Cerebellar cortex (tissue), 1 donor: ENCODE measurements at places on chromosomes 4 and X.

GRCh38 chr4:145482209-145483037 is 770 bp downstream of the SMAD1 start:
- peak; percentile 58 for DNase-seq

DNA sequence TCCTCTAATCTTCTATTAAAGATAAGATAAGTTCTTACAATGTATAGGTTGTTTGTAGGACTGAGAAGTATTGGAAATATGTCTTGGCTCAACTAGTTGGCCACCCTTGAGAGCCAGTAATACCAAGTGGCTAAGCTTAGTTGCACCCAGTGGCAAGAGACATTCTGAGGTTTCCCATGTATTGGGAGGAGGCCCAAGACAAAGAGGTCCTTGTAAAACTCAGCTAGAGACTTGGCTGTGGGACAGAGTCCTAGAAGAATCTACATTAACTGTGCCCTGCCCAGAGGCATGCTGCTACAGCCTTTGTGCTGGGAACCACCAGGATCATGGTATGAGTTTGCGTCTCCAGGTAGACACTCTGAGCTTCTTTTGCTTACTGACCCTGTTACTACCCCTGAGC is 41.9 kb upstream of the SLC4A4 start:
- no peak for DNase-seq

DNA sequence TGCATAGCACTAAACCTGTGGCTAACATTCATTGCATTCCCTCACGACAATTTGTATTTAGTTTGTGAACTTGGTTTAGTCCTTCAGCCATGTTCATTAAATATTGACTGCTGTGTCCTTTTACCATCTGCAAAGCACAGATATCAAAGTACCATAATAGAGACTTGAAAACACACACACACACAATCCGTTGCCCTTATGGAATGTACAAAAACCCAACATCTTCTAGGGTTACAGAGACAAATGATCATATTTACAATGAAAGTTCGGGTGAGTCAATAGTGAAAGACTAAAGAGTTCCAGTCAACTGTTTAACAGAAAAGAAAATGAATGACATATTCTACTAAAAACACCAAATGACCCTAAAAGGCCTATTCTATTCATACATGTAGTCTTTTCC is 50.8 kb upstream of the TXK start:
- DNase-seq, result no peak

- no peak for DNase-seq
Measured at GRCh38 chrX:13570261-13570605, 832 bp downstream of the EGFL6 start.

- DNase-seq, result no peak
Measured at GRCh38 chr4:170623899-170624298, 534.1 kb upstream of the AADAT start.

DNA sequence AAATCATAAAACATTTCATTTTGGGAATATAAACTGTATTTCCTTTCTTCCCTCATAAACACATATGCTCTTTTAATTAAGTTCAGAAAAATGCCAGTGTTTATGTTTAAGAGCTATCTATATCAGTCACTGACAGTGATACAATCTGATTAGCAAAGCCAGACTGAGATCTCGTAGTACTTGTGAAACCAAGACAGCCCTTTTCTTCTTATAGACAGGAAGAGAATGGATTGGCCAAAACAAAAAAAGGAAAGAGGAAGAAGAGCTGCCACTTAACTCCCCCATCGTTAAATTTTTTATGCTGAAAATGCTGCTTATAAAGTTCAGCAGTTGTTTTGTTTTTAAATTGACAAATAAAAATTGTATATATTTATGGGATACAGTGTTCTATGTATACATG is 87.4 kb downstream of the PLAC1 start:
- no peak for DNase-seq

GRCh38 chr4:82043809-82044137 is 330.0 kb downstream of the HNRNPD start:
- DNase-seq, result no peak

DNA sequence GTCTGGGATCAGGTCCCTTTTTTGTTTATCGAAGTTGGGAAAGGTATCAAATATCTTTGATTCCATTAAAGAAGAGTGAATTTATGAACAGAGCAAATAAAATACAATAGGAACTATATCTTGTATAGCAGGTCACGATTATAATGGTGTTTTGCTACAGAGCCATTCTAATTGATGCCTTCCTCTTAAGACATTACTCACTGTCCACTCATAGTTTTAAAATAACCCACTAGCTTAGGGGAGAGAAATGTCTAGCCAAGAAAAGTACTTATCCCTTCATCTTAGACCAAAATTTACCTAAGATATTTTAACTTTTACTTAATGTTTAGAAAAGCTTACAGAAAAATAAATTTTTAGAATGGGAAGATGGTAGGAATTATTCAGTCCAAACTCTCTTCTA is 112.0 kb upstream of the PABPC4L start:
- DNase-seq, result no peak

- no peak for DNase-seq
Measured at GRCh38 chrX:39381422-39381821, 580.2 kb downstream of the MID1IP1 start.

GRCh38 chr4:122766950-122767349 is 34.4 kb downstream of the BBS12 start:
- no peak for DNase-seq

GRCh38 chrX:1614927-1615326 is at the start of gene ASMT:
TSS of gene ASMT (plus strand) at chrX:1615059. CDS start at chrX:1615200, 141 bp downstream.
- DNase-seq, result no peak

DNA sequence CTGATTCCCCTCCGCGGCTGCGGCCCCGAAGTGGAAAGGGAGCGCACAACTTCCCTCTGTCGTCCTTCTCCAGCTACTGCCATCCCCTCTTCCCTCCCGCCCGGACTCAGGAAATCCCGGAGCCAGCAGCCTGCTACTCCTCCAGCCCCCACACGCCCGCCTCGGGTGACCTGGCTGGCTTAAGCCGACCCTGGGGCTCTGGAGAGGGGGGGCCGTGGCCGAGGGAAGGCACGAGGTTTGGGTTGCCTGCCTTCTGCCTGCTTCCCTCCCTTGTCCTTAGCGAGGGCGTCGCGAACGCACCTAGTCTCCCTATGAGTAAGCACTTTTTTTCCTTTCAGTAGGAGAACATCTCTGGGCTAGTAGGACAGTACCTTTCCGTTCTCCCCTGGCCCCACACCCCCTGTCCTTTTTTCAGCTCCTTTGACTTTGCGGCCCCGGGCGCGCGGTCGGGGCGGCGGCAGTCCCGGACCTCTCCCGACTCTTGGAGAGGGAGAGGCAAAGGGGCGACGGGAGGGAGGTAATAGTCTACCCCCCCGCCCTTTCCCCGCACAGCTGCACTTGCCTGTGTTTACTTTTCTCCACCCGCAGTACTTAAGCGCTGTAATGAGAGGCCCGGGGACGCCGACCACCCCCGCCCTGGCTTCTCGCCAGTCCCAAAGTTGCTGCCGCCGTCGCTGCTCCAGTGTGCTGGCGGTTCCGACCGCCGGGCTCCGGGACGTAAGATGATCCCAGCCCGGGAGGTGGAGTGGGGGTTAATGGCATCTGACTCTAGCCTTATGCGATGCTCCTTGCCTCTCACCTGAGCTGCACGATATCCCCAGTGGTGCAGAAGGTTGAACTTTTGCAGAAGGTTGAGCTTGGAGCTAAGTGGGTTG is 868 bp downstream of the PLS3 start:
- DNase-seq, result no peak

- no peak for DNase-seq
Measured at GRCh38 chr4:68390205-68390935, 40.5 kb upstream of the YTHDC1 start.

DNA sequence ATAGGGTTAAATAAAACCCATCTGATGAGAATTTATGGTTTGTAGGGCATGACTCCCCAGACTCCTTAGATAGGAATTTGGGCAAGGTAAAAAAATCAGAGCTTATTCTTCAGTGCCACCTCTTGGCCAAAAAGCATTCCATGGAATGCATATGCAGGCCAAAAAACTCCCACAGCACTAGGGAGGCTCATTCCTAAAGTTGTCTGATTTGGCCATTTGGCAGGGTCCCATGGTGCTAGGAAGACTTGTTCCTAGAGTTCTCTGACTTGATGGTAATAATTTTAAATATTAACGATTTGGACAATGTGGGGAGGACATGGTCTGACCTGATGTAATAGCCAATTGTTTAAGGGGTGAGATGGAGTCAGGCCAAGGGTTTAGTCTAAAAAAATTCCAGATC is 93.0 kb downstream of the SPIN4 start:
- no peak for DNase-seq

DNA sequence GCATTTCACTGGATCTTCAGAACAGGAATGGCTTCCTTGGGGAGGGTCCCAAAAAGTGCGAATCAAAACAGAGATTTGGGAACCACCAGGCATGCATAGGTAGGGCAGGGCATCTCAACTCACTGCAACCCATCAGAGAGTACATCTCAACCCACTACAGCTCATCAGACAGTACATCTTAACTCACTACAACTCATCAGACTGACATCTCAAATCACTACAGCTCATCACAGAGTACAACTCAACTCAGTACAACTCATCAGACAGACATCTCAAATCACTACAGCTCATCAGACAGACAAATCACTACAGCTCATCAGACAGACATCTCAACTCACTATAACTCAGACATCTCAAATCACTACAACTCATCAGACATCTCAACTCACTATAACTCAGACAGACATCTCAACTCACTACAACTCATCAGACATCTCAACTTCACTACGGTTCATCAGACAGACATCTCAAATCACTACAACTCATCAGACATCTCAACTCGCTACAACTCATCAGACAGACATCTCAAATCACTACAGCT is 47.5 kb upstream of the CLDN34 start:
- DNase-seq, result no peak

GRCh38 chrX:139560221-139560620 is 29.7 kb downstream of the F9 start:
- DNase-seq, result no peak

GRCh38 chr4:107801766-107802211 is 22.9 kb upstream of the SGMS2 start:
- no peak for DNase-seq

GRCh38 chrX:38859602-38860001 is 58.3 kb downstream of the MID1IP1 start:
- DNase-seq, result no peak

DNA sequence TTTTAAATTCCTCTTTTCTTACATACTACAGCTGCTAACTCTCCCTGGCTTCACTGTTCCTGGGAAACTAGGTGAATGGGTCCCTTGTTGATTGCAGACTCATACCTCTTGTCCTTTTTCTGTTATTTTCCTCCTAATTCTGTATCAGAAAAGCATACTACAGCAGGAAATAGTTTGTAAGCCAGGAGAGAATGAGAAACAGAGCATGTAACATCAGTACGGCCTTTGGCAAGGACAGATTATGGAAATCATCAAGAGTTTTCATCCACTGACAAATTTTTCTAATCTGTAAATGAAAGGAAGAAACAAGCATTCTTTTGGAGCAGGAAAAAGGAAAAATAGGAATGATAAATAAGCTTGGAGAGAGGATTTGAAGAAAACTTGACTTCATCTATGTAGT is 239.2 kb downstream of the ANTXR2 start:
- DNase-seq, result no peak

GRCh38 chr4:87414816-87415215 is 7.6 kb upstream of the NUDT9 start:
- DNase-seq, result no peak

DNA sequence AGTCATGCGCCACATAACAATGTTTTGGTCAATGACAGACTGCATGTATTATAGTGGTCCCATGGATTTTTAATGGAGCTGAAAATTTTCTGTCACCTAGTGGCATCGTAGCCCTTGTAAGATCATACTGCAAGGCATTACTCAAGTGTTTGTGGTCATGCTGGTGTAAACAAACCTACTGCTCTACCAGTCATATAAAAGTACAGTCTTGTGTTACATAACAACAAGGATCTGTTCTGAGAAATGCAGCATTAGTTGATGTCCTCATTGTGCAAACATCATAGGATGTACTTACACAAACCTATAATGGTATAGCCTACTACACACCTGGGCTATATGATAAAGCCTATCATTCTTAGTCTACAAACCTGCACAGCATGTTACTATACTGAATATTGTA is 34.6 kb downstream of the COX18 start:
- DNase-seq, result no peak

- no peak for DNase-seq
Measured at GRCh38 chr4:140098455-140099160, 55.4 kb downstream of the MAML3 start.

- no peak for DNase-seq
Measured at GRCh38 chr4:11603591-11604194, 175.0 kb upstream of the HS3ST1 start.

DNA sequence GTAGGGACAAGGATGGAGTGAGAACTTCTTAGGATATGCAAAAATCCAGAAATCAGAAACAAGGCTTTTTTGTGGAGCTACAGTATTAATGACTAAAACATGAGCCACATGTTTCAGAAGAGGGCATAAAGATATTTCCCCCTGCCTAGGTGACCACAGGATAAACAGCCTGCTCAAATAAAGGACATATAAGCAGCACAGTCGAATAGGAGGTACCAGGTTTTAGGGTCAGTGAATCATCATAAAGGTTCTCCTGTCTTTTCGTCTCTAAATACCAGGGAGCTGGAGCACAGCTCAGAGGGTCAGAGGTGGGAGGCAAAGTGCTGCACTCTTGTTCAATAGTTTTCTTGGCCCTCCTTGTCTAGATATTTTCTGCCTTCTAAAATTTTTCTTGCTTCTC is 211.9 kb upstream of the HS3ST1 start:
- no peak for DNase-seq

- DNase-seq, result peak; percentile 3
Measured at GRCh38 chr4:188439641-188440311, 300.5 kb downstream of the TRIML1 start.

DNA sequence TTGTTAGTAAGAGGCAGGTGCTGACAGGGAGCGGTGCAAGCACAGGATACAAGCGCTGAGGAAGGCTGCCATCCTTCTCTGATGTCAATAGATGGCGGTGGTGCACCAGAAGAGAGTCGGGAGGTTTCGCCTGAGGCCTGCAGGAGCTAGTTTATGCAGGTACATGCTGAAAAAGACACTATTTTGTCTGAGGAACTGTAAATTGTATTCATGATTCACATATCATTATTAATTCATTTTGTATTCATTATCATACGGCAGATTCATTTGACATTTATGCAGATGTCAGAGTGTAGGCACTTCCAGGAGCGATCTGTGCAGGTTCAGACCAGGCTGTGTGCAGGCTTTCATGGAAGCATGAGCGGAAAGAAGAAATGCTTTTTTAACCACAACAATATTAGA is 824.0 kb downstream of the STIM2 start:
- DNase-seq, result peak; percentile 51

DNA sequence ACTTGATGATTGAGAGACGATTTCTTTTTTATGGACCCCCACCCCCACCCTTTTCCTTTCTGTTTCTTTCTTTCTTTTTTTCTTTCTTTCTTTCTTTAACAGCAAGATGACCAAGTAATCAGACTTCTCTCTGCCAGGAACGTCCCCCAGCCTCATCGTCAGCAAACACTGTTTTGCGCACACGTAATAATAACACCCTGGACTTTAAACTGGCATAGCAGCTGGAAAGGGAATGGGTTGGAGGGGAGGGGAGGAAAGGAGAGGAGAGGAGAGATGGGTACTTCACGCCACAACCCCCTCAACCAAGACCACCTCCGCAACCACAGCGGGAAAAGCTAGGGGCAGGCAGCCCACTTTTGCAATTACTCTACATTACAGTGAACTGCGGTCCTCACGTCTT is 1.1 kb downstream of the GABRA2 start:
- DNase-seq, result no peak

- no peak for DNase-seq
Measured at GRCh38 chr4:2295900-2296442, 34.1 kb upstream of the MXD4 start.

- no peak for DNase-seq
Measured at GRCh38 chr4:116058129-116058528, 944.7 kb upstream of the NDST4 start.

- no peak for DNase-seq
Measured at GRCh38 chr4:4477391-4477790, 64.5 kb downstream of the STX18 start.
